ENCODE measurements at places on chromosomes 5 and 9.

DNA sequence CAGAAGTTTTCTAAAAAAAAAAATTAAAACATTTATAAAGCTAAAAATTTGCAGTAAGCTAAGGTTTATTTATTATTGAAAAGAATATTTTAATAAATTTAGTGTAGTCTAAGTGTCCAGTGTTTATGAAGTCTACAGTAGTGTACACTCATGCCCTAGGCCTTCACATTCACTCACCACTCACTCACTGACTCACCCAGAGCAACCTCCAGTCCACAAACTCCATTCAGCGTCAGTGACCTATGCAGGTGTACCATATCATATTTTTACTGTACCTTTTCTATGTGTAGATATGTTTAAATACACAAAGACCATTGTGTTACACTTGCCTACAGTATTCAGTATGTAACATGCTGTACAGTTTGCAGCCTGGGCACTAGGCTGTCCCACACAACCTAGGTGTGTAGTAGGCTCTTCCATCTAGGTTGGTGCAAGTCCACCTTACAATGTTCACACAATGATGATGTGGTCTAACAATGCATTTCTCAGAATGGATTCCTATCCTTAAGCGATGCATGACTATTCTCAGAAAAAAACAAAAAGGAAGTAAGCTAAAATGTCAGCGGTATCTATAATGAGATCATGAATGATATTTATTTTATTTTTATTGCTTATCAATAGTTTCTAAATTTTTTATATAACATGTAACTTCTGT is 336.7 kb downstream of the AGTPBP1 start:
- no peak for DNase-seq

DNA sequence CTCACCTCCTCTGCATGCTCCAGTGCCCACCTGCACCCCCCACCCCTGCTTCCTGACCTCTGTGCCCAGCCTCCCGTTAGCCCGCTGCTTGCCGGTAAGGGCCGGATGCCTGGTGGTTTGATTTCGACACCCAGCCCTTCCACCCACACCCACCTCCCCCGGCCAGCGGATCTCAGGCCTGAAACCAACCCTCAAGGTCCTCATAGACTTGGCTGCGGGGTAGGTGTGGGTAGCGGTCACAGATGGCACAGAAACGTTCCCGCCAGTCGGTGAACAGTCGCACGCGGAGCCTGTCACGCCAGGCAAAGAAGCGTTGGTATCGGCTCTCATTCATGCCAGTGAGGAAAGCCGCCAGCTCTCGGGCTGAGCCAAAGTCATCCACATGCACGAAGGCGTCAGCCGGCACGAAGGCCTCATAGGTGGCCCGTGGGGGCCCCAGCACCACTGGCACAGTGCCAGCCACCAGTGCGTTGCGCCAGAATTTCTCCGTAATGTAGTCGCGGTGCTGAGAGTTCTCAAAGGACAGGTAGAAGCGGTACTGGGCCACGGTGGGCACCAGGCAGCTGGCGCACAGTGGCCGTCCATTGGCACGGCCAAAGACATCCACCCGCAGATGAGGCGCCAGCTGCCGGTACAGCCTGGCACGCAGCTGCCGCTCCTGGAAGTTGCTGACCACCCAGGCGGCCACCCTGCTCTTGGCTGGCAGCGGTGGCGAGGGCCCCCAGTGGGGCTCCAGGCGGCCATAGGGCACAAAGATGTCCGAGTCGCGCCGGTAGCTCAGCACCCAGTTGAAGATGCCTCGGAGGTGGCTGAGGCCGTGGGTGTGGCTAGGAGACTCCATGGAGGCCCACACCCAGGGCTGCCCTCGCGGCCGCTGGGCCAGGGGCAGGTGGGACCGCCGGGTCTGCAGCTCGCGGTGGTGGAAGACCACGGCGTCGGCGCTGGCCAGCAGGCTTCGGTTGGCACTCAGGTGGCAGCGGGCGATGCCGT is 1.1 kb downstream of the FUT7 start:
- DNase-seq: no peak

DNA sequence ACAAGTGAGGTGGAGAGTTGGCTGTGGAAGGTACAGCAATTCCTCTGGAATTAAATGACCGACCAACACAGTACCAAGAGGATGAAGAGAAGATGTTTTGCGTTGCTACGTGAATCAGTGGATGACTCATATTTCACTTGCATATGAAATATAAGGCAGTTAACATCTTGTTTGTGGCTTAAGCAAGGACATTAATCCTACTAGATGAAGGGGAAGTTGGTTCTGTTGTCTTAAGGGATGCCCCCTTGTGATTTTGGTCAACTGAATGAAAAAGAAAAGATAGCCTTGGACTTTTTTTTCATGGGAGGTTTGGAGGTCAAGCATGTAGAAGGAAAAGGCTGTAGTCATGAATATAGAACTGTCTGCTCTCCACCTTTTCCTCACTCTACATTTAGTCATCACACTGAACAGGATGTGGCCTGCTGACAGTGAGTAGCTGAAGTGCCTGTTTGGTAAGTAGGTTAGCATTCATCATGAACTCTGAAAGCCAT is 33.9 kb downstream of the VLDLR start:
- peak; percentile 63 for DNase-seq

DNA sequence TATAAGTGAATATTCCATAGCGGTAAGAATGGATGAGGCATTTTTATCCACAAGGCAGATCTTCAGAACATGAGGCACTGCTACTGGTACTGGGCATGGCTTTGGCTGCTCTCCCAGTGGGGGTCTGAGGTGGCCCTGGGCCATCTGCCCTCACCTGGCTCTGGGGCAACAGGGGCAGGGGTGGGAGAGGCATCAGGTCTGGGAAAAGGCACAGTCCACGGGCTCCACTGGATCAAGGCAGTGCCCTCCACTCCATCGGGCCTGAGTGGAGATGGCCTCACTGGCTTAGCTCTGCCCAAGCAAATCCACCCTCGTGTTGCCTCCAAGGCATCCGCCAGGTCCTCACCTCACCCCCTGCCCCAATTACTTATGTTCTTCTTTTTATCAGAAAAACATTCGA is 10.9 kb upstream of the NKD2 start:
- DNase-seq: no peak

DNA sequence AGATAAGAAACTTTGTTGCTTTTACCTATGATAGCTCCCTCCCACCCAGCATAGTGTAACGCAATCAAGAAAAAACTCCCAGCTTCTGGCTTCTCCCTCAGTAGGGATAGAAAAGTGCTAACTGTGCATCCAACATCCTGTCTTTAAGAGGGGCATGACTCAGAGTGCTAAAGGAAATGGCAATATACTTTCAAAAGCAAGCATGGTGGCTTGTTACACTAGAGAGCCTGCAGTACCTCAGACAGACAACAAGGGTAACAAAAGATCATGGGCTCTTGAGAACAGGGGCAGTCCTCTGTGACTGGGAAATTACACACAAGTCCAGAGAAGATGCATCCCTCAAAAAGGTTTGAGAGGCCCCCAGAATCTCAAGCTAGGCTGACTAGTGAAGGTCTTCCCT is 37.8 kb downstream of the PRELID2 start:
- DNase-seq: no peak

DNA sequence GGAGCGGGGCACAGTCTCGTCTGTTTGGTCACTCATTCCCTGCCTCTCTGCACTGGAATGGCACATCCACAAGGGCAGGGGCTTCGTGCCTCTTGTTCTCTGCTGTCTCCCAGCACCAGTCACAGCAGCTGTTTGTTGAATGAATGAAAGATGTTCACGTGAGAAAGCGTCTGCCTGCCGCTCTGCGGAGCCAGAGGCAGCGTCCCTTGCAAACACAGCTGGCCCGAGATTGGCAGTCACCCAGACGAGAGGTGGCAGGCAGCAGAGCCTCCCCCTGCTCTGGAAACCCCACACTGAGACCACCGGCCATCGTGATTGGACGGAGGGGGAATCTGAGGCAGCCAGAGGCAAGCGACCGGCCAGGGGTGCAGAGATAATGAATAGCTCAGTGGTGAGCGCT is 6.0 kb upstream of the FAM163B start:
- no peak for DNase-seq

GRCh38 chr5:116982035-116982434 is 407.4 kb upstream of the SEMA6A start:
- no peak for DNase-seq

- no peak for DNase-seq
Observed at GRCh38 chr5:75733767-75734166, 16.5 kb upstream of the POC5 start.
